ENCODE measurements at places on chromosomes 13 and 19. TPM values are rescaled to one million over a fixed set of nuclear protein-coding genes. Genes with fewer than 3 reads are reported as not detected.

- DNase-seq = no peak
Observed at GRCh38 chr19:47445937-47446402, 25.7 kb downstream of the SLC8A2 start.

- no peak for DNase-seq
Observed at GRCh38 chr13:105363261-105364190, 1171.9 kb downstream of the EFNB2 start.

- DNase-seq = no peak
Observed at GRCh38 chr19:873084-873483, 13.6 kb downstream of the CFD start.

- no peak for DNase-seq
Observed at GRCh38 chr13:64756621-64757020, 2473.5 kb downstream of the PCDH9 start.

DNA sequence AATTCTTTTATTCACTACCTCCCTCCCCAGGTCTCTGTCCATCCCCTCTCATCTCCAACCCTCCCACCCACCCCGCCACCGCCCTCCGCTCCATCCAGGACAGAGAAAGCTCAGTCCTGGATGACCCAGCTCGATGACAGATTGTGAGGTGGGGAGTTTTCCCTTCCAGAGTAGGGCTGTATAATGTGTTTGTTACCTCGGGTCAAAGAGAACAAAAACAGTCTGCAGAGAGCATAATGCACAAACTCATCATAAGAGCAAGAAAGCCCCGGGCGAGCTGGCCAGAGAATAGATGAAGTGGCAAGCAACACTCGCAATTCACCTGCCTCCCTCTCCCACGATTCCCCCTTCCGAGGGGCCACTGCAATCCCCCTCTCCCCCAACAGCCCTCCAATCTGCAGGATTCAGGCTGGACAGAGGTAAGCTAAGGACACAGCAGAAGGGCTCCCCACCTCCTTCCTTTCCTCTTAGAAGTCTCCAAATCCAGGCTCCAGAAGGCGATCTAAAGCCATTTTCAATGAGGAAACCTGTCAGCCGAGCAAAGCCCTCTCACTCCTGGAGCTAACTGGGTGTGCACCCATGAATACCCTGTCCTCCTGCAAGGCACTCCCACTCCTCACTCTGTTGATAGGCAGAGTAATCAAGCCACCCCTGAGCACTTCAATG is 2.6 kb downstream of the CACNA1A start:
- no peak for DNase-seq

COX6B1 gene
- 639 TPM for total RNA-seq

MAP4K1 gene
- total RNA-seq = 1.7 TPM

ELOF1 gene
- 49.4 TPM for total RNA-seq

All from Caco-2 (cell line).